CD4-positive, CD25-positive, alpha-beta regulatory T cell (primary cell): ENCODE measurements at places on chromosomes 2 and 18. TPM values are rescaled to one million over a fixed set of nuclear protein-coding genes. Genes with fewer than 3 reads are reported as not detected.

UGT1A1 gene
- total RNA-seq = not detected

SCG2 gene
- total RNA-seq = not detected

ARHGAP25 gene
- total RNA-seq = 142 TPM

MOGAT1 gene
- not detected for total RNA-seq

IL36B gene
- not detected for total RNA-seq

AKAIN1 gene
- not detected for total RNA-seq

- H3K36me3 ChIP-seq = peaks cover 30% of the 10 kb centered on the region
- H3K4me3 ChIP-seq = peak overlapping the region; percentile 88
- H3K27ac ChIP-seq = peak overlapping the region; percentile 98
- peaks cover 24% of the 10 kb centered on the region for H3K4me1 ChIP-seq
These were observed 1.1 kb downstream of the PRKRA start for GRCh38 chr2:178449700-178450523.

GRCh38 chr2:69642709-69643601 is 584 bp downstream of the AAK1 start:
- H3K36me3 ChIP-seq = peaks cover 12% of the 10 kb centered on the region
- peak overlapping the region; percentile 87 for H3K27ac ChIP-seq
- no peaks in the 10 kb centered on the region for H3K27me3 ChIP-seq
- peaks cover 82% of the 10 kb centered on the region for H3K4me1 ChIP-seq

- H3K4me1 ChIP-seq = no peaks in the 10 kb centered on the region
- no peak overlapping the region for H3K27ac ChIP-seq
- DNase-seq = no peak
- no peak overlapping the region for H3K4me3 ChIP-seq
These were observed 77.5 kb downstream of the TFCP2L1 start for GRCh38 chr2:121207494-121207893.

DNA sequence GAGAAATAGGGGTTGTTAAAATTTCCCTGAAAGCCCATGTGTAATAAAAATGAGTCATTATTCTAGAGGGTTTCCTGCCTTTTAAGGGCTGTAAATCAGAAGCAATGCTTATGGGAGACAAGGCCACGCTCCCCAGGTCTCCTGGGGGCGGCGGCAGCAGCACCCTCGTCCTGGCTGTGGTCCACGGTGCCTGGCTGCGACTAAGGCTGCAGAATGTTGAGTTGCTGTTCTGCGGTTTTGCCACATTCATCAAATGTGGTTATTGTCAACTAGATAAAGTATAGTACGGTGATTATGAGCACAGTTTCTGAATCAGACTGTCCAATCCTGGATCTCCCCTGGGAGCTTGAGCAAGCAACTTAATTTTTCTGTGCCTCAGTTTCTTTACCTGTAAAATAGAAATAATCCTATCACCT is 11.9 kb upstream of the AGFG1 start:
- H3K36me3 ChIP-seq = no peaks in the 10 kb centered on the region
- H3K4me1 ChIP-seq = peaks cover 46% of the 10 kb centered on the region
- H3K27me3 ChIP-seq = no peaks in the 10 kb centered on the region
- peak; percentile 61 for DNase-seq
- peak overlapping the region; percentile 21 for H3K4me3 ChIP-seq

DNA sequence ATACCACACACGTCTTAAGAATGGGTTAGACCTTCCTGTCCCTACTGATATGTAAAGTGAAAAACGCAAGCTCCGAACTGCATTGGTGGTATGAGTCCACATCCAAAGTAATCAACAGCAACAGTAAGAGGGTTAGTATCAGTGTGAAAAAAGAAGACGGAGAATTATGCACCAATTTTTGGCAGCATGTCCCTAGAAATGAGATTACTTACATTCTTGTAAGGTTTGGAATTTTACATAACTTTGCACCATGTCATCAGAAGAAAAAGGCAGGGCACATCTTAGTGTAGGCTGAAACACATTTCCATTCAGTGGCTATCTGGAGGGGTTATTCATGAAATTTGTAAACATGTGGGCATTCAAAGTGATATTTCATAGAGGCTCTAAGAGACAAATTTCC is 88.2 kb downstream of the LONRF2 start:
- DNase-seq = no peak
- no peaks in the 10 kb centered on the region for H3K36me3 ChIP-seq
- no peaks in the 10 kb centered on the region for H3K27me3 ChIP-seq
- no peak overlapping the region for H3K4me3 ChIP-seq
- H3K4me1 ChIP-seq = peaks cover 11% of the 10 kb centered on the region
- no peak overlapping the region for H3K27ac ChIP-seq

- H3K36me3 ChIP-seq = peaks cover 9% of the 10 kb centered on the region
- no peak overlapping the region for H3K27ac ChIP-seq
- no peak overlapping the region for H3K4me3 ChIP-seq
- peaks cover 7% of the 10 kb centered on the region for H3K4me1 ChIP-seq
These were observed 145.4 kb upstream of the FOSL2 start for GRCh38 chr2:28247290-28247689.

DNA sequence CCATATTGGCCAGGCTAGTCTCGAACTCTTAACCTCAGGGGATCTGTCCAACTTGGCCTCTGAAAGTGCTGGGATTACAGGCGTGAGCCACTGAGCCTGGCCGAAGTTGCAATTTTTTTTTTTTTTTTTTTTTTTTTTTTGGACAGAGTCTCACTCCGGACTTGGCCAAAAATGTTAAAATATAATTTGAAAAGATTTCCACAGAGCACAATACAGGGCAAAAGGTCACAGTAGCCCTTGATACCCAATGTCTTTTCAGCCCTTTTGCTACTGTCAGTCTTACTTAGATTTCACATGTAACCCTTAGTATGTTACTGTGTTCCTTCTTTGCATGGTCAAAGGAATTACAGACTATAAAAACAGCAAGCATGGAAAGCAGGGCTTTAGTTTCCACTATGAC is 42.6 kb upstream of the MAPRE2 start:
- H3K36me3 ChIP-seq = no peaks in the 10 kb centered on the region
- DNase-seq = no peak
- H3K27me3 ChIP-seq = peaks cover 4% of the 10 kb centered on the region
- no peaks in the 10 kb centered on the region for H3K4me1 ChIP-seq
- no peak overlapping the region for H3K4me3 ChIP-seq

DNA sequence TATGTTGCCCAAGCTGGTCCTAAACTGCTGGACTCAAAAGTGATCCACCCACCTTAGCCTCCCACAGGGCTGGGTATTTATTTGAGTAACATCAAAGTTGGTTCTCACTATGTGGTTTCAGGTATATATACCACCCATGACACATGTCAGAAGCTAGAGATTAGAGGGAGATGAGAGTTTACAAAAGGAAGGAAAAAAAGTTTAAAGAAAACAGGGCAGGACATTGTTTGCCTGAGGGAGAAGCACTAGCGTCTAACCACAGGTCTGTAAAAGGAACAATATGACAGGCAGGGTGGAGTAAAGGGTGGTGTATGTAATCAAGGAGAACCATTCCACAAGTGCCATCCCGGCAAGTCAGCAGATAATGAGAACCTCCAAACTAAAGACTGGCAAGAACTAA is 8.5 kb downstream of the CEP76 start:
- H3K27ac ChIP-seq = no peak overlapping the region
- H3K4me1 ChIP-seq = no peaks in the 10 kb centered on the region
- DNase-seq = no peak
- H3K4me3 ChIP-seq = no peak overlapping the region
- peaks cover 22% of the 10 kb centered on the region for H3K36me3 ChIP-seq
- no peaks in the 10 kb centered on the region for H3K27me3 ChIP-seq

- no peaks in the 10 kb centered on the region for H3K4me1 ChIP-seq
- H3K36me3 ChIP-seq = peaks cover 5% of the 10 kb centered on the region
- no peak for DNase-seq
- no peaks in the 10 kb centered on the region for H3K27me3 ChIP-seq
- no peak overlapping the region for H3K4me3 ChIP-seq
- no peak overlapping the region for H3K27ac ChIP-seq
These were observed 16.1 kb downstream of the ST3GAL5 start for GRCh38 chr2:85872536-85873161.

- no peaks in the 10 kb centered on the region for H3K27me3 ChIP-seq
- H3K27ac ChIP-seq = no peak overlapping the region
- H3K36me3 ChIP-seq = no peaks in the 10 kb centered on the region
- no peak overlapping the region for H3K4me3 ChIP-seq
- no peaks in the 10 kb centered on the region for H3K4me1 ChIP-seq
These were observed 93.9 kb downstream of the EVA1A start for GRCh38 chr2:75466708-75467311.

DNA sequence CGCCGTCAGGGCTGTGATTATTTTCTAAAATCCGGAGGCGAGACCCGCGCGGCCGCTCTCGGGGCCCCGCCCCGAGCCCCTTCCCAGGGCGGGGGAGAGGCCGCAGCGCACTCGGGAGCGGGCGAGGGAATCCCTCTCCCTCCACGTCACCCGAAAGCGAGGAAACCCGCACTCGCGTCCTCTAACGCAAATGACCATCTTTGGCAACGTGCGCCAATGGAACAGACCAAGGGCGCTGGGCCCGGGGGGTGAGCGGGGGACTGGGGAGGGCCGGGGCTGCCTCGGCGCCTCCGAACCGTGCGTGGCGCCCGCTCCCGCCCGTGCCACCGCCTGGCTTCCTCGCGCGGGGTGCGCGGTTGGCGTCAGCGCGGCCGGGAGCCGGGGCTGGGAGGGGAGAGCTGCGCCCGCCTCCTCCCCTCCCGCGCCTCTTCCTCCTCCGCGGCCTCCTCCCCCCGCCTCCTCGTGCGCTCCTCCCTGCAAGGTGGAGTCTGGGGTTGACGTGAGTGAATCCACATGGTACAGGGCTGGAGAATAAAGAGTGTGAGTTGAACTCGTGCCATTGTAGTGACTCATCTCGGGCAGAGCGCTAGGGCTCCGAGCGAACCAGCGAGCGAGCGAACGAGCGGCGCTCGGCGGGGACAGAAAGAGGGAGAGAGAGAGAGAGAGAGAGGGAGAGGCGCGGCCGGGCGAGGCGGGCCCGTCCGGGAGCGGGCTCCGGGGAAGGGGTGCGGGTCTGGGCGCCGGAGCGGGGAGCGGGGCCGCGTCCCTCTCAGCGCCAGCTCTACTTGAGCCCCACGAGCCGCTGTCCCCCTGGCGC is at the start of gene FOSL2:
TSS of gene FOSL2 (plus strand) at position 562 of the 817 bp plus-strand sequence. CDS start 863 bp downstream, outside the sequence.
- peak within 1 kb of the TSS; percentile 92 for H3K4me3 ChIP-seq
- no peaks in the 10 kb centered on the region for H3K27me3 ChIP-seq
- H3K36me3 ChIP-seq = no peaks in the 10 kb centered on the region
- DNase-seq = peak; percentile 95

- no peak overlapping the region for H3K4me3 ChIP-seq
- H3K4me1 ChIP-seq = no peaks in the 10 kb centered on the region
- H3K27me3 ChIP-seq = no peaks in the 10 kb centered on the region
- DNase-seq = no peak
These were observed 78.1 kb downstream of the ZNF516 start for GRCh38 chr18:76416911-76417310.

DNA sequence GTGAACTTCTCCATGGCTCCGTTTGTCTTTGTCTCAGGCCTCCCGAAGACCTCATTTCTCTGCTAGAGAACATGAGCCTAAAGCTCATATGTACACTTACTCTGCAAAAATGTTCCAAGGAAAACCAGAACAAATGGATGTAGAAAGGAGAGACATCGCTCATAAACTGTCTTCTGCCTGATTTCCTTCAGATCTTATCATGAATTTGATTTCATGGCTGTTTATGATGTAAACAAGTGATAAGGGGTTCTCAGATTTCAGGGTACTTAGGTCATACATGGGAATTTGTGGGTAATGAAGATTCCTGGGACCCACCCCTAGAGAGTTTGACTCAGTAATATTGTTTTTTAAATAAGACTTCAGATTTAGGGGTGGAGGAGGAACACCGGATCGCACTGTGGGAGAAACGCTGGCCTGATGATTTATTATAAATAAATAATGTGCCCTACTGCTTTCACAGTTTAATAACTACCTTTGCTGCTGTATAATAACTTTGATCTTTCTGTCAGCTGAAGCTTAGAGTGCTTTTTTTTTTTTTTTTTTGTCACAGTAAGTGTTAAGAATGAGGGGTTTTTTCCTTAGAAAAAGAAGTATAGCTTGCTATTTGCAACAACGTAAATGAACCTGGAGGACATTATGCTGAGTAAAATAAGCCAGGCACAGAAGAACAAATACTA is 14.9 kb downstream of the AOX1 start:
- no peak overlapping the region for H3K4me3 ChIP-seq
- peaks cover 2% of the 10 kb centered on the region for H3K27me3 ChIP-seq
- no peaks in the 10 kb centered on the region for H3K4me1 ChIP-seq
- no peaks in the 10 kb centered on the region for H3K36me3 ChIP-seq
- H3K27ac ChIP-seq = no peak overlapping the region

- no peak for DNase-seq
- H3K36me3 ChIP-seq = peaks cover 37% of the 10 kb centered on the region
These were observed 8.2 kb downstream of the ARHGAP25 start for GRCh38 chr2:68742626-68743415.
